Daoy (cell line): ENCODE measurements at places on chromosomes 16 and 17.

- DNase-seq = no peak
Measured at GRCh38 chr16:342455-343213, 9.9 kb downstream of the AXIN1 start.

DNA sequence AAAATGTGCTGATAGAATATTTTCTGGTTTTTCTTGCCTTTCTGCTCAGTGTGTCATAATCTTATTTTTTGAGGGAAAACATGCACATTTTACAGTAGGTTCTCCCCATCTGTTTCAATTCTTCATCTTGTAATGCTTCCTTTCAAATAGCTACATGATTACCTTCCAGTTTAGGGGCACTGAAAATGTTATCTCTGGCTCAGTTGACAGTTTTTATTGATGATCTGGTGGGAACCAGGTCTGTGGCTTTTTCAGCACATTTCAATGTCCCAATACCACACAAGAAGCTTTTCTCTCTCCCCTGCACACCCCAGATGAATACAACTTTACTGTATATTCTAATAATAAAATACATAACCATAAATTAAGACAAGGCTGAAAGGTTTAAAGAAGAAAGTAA lies 36.5 kb downstream of the FTO start:
- DNase-seq = no peak

DNA sequence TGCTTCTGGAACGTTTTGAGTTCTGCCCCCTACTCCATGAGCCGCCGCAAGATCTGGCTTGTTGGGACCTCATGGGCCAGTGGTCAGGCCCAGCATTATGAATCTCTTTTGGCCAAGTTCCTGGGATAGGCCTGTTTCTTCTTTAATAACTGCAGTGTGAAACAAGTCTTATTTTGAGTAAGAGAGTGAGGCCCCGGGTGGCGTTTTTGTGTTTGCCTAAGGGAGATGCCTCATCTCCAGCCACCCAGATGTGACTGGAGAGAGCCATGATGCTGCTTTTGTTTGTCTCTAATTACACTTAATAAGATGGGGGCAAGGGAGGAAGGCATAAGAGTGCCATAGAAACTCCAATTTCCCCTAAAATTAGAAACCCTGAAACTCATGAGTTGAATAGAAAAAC lies 39.8 kb downstream of the KSR1 start:
- DNase-seq = no peak

DNA sequence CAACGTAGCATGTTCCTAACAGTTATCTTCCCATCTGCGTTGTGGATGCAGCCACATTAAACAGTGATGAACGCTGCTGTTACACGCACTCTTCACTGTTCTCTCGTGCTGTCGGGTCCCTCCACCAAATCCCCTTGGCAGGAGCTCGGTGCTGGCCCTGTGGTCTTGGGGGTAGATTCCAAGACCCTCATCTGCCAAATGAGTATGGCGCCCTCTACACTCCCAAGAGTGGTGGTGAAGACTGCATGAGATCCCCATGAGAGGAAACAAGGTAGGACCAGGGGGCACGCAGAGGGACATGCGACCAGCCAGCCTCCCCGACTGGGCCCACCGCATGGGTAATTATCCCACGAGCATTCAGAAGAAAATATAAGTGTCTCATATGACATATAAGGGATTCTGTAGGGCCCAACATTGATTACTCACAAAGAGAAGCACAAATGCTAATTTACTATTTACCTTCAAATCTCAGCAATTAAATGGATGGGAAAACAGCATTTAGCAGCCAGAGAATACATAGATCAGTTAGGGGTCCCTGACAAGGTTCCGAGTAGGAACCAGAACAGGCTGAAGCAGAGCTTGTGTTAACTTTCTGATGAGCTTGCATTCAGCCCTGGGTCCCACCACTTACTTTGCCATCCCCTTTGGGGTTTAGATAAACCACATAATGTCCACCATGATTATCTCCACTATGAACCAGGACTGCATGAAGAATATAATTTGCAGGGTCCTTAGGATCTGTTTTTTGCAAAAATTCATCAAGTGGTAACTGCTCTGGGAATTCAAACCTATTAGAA lies 23.8 kb downstream of the LITAFD start:
- no peak for DNase-seq

DNA sequence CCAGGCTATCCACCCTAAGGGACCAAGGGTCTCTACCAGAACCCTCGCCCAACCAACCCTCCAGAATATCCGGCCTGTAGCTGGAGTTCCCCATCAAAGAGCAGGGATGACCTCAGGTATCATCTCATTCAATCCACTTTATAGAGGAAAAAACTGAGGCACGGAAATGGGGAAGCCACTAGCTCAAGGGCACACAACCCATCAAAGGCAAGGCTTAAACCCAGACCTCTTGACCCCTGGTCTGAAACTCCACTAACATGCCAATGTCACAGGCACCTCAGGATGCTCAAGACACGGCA lies 1.6 kb downstream of the TBC1D10B start:
- no peak for DNase-seq

- no peak for DNase-seq
Measured at GRCh38 chr16:11104168-11105037, 151.6 kb downstream of the SOCS1 start.
